Esophagus squamous epithelium (tissue), 5 donors: ENCODE measurements at places on chromosomes 12 and 14.

- H3K36me3 ChIP-seq: peaks cover 43% of the 10 kb centered on the region
- H3K27ac ChIP-seq: peak overlapping the region; percentile 81
- peaks cover 73% of the 10 kb centered on the region for H3K4me1 ChIP-seq
- no peak for DNase-seq
These were observed 11.2 kb upstream of the PNMA1 start for GRCh38 chr14:73725116-73726024.

GRCh38 chr12:19434538-19434937, 4.8 kb upstream of the AEBP2 start:
- no peaks in the 10 kb centered on the region for H3K36me3 ChIP-seq
- no peak for DNase-seq
- no peaks in the 10 kb centered on the region for H3K27me3 ChIP-seq

DNA sequence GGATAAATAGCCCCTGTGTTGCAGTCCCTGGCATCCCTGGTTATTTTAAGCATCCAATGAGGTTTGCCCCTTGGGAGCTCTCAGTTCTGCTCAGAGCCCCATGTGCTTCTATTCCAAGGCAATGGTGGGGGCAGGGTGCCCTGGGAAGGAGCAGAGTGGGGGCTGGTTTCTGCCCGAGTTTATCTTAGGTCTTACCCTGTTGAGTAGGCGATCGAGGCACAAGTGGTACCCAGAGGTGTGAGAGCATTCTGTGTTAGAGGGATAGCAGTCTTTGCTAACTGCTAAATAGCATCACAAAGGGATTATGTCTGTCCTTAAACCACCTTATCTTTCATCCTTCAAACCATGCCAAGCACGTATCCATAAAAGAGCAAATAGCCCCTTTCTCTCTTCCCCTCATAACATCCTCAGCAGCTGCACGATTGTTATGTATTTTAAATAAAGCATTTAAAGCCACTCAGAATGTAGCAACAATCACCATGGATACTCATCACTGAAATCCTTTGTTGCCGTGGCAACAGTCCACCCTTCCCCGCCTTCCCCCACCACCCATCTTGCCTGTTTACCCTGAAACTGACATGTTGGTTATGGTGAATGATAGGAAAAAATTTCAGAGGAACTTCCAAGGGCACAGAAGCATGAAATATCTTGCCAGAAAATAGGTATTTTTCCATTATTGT, 139.3 kb downstream of the PTPN11 start:
- no peak overlapping the region for H3K4me3 ChIP-seq
- H3K36me3 ChIP-seq: no peaks in the 10 kb centered on the region
- H3K27ac ChIP-seq: no peak overlapping the region
- DNase-seq: no peak

DNA sequence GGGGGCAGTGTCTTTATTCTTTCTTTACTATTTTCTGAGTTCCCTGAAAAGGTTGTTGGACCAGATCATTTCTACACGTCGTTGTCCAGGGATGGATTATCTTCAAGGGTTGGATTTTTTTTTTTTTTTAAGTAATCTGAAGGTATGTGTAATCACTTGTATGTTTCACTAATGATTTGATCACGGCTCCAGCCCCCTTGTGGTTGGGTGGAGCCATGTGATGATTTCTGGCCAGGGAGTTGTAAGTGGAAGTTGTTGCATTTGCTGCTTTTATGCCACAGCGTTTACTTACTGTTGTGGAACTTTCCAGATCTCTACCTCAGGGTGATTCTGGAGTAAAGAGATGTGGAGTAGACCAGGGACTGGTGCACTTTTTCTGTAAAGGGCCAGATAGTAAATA, 390.3 kb downstream of the AACS start:
- no peak overlapping the region for H3K4me3 ChIP-seq
- no peaks in the 10 kb centered on the region for H3K4me1 ChIP-seq
- no peak overlapping the region for H3K27ac ChIP-seq
- no peaks in the 10 kb centered on the region for H3K36me3 ChIP-seq

- H3K4me1 ChIP-seq: peaks cover 58% of the 10 kb centered on the region
- DNase-seq: peak; percentile 50
- no peaks in the 10 kb centered on the region for H3K27me3 ChIP-seq
- H3K36me3 ChIP-seq: peaks cover 11% of the 10 kb centered on the region
These were observed at the start of gene SNW1 for GRCh38 chr14:77760381-77761204. SNW1 (minus strand) TSS chr14:77761156; CDS start chr14:77761127, 29 bp downstream.
